ENCODE measurements at places on chromosomes 6 and 20.

DNA sequence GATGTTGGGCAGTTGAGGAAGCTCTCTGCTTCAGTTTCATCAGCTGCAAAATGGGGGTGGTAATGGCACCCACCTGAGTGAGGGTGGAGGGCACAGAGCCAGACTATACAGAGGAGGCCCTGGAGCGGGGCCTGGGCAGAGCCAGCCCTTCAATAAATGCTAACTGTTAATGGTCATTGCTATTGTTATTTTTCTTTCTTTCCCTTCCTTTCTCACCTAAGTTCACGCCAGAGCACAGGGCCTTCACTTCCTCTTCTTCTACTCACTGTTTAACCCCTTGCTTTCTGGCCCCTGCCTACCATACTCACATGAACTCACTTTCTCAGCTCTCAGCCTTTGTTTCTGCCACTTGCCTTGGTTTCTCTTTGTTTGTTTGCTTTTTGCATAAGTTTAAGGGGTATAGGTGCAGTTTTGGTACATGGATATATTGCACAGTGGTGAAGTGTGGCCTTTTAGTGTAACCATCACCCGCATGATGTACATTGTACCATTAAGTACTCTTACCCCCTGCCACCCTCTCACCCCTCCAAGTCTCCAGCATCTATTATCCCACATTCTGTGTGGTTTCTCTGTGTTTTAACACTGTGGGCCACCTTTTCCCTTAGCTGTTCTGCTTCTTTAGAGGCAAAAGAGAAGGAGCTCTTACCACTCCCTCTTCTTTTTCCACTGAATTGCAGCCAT lies 7.5 kb upstream of the RREB1 start:
- DNase-seq, result no peak

DNA sequence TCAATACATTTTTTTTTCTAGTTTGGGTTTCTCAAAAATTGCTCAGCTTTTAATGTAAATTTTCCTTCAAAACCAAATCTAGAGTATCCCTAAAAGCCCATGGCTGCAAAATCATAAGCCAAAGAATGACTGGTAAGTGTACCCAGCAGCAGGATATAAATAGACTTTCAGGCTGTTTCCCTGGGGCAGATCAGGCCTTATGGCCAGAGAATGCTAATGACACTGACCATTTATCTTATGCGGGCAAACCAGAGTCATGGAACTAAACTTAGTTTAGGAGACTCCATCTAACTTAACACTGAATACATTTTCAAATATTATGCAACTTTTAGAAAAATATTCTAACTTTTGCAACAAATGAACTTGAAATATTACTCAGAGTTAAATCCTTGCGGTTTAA lies 7.4 kb downstream of the OSER1 start:
- no peak for DNase-seq

GRCh38 chr6:6869094-6869493 lies 238.7 kb upstream of the RREB1 start:
- DNase-seq, result no peak

DNA sequence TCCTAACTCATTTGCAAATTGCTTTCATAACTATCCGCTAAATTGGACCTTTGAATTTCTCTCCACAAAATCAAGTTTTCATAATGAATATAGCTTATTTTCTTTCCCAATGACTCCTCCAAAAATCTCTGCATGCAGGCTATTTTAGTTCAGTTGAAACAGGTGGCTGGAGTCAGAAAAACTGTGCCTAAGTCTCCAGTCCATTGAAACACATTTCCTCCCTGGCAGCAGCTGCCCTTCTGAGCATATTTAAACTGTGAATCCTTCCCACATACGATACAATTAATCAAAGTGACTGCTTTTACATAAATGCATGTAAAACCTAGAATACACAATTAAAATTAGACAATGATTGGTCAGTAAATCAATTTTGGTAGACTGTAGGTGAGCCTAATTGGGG lies 344.6 kb upstream of the MARCKS start:
- no peak for DNase-seq

GRCh38 chr20:53141201-53142050 lies 169.3 kb downstream of the TSHZ2 start:
- no peak for DNase-seq

DNA sequence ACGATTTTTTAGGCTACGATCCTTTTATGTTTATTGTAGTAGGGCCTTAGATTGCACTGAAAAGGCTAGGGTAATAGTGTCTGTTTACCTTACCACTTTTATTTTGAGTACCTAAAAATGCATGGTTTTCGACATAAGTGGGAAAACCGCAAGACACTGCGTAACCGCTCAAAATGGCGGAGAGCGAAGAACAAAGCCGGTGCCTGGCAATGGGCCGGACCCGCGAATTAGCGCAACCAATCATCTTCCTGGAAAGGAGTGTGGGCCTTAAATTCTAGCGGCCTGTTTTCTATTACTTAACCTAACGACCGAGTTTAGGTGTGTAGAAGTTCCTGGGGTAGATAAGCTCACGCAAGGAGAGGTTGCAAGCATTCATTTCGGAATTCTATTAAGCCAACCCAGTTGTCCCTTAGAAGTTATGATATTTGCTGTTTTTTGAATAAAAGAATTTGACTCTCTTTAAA lies 118.0 kb downstream of the HFE start:
- DNase-seq, result peak; percentile 74

DNA sequence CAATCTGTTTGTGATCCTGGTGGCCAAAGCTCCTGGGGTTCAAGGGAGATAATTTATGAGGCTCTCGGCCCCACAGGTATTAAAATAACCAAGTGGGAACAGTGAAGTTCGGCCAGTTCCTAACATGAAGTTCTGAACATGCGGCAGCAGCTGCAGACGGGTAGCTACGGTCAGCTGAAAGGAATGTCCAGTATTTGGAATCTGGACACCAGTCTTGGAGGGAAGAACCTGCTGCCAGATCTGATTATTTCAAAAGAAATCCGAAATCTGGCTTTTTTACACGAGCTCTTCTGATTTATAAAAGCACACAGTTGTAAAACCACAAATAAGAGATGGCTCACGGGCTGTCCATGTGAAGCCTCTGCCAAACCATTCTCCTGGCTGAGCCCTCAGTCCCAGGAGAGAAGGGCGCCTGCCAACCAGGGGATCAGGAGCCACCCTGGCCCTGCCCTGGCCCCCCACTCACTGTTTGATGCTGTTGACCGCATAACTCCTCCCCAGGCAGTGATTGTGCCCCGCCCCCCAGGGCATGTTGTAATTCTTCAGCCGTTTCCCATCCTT lies 28.2 kb upstream of the KCNB1 start:
- DNase-seq, result no peak

GRCh38 chr6:13261464-13261994 lies 66.8 kb downstream of the TBC1D7 start:
- no peak for DNase-seq

- DNase-seq, result no peak
Observed at GRCh38 chr20:49508435-49509199, 26.1 kb upstream of the KCNB1 start.

- DNase-seq, result no peak
Observed at GRCh38 chr20:16265334-16265733, 307.9 kb downstream of the KIF16B start.

DNA sequence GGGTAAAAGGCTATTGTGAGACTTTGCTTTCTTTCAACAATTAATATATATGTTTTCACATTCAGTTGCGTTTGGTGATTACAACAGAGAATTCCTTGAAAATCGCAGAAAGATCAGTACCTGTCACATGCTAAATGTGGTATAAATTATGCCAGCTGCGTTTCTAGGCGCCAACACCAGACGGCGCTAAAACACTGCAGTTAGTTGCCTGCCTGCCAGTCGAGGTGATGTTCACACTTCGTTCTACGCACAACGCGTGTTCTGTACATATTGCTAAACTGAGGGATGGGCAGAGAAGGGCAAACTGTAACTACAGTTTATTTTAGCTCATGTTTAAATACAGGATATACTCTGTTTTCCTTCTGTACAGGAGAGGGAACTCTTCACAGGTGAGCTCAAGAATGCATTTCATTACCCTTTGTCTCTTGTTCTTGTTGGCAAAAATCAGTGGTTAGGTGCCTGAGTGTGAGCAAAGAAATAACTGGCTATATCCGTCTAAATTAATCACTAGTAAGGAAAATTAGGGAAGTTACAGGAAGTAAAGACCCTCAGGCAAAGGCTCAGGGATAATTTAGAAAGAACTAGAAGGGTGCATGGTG lies 100.1 kb upstream of the RGS17 start:
- peak; percentile 21 for DNase-seq

DNA sequence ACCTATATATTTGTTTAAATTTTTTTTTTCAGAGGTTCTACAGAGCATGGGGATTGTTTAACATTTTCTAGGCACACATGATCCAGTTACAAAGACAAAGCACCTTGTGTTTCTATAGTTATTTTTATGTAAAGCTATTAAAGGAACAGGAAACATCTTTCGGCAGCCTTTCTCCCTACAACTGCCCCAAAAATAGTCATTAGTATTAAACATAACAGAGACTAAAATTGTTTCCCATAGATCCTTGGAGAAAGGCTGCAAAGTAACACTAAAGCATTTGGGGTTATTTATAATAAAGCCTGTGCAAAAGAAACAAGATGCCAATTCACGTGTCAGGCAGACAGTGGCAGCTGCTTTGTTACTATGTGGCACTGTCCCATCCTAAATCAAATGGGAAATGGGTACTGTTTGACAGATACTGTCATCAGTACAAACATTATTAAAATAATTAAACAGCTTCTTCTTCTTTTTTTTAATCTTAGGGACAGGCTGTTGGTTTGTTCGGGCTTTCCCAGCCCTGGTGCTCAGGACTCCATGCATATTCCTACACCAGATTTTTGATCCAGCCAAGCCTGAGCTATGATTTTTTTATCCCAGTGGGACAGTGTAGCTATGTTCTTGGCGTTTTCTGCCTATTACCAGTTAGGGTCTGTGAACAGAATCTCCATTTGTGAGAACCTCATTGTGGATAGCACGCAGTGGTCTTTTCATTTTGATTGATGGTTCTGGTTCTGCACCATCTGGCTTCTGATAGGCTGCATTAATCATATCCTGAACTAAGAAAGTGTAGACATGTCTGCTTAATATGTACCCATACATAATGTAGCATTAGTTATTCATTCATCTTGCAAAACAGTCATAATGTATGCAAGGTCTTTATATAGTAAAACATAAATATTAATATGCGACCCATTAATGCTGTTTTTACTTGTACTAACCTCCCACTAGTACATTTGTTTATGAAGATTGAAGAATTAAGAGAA lies 460.4 kb upstream of the SOX4 start:
- DNase-seq, result no peak

GRCh38 chr6:13030396-13030795 lies 297.9 kb downstream of the TBC1D7 start:
- DNase-seq, result no peak

- no peak for DNase-seq
Observed at GRCh38 chr20:4602297-4602631, 119.4 kb upstream of the PRND start.

DNA sequence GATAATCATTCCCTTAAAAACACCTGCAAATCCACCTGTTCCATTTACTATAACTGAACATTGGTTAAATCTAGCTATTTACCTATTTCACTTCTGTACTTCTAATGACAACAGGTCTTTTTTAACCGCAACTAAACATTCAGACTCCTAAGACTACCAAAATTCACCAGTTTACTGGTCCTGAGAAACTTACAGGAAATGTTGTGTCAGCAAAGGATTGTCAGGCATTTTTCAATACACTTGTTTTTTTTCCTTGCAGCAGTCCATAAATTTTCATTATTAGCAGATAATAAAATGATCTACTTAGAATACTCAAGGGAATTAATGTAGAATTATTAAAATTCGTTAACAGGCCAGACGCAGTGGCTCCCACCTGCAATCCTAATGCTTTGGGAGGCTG lies 5.3 kb downstream of the ZUP1 start:
- DNase-seq, result no peak

GRCh38 chr20:18678549-18679419 lies 90.9 kb downstream of the DTD1 start:
- no peak for DNase-seq

- no peak for DNase-seq
Observed at GRCh38 chr6:54357141-54357540, 48.9 kb downstream of the TINAG start.

DNA sequence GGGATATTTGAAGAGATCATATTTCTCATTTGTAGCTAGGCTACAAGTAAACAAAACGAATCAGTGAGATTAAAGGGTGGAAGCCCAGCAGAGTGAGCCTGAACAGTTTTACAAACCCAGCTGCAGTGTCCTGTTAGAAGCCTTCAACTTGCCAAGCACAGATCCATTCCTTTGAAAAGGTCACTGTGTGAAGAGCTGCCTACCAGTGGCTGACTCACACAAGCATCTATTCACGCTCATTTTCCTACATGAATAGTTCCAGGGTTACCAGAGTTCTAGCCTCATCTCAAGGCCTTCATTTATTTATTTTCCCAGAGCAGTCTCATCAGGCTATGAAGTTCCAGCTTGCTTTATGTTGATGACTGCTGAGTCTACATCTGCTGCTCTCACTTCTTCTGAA lies 25.7 kb upstream of the MLIP start:
- DNase-seq, result no peak

DNA sequence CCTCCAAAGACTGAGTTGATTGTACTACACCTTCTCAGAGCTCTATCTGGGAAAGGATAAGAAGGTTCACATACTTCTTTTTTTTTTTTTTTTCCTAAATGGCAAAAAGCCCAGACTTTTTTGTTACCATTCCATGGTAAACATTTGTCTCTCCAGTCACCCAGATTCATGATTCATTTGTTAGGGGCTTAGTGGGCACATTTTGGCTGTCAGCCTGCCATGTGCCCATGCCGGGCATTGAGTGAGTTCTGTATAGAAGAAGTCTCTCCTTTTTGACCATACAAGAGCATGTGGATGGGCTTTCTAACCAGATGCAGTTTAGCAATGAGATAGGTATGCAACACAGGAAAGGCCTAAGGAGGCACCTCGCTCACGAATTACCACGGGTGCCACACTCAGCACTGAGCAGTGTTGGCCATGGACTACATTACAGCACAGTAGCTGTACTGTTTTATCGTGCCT lies 447.5 kb upstream of the HSF2 start:
- DNase-seq, result no peak

DNA sequence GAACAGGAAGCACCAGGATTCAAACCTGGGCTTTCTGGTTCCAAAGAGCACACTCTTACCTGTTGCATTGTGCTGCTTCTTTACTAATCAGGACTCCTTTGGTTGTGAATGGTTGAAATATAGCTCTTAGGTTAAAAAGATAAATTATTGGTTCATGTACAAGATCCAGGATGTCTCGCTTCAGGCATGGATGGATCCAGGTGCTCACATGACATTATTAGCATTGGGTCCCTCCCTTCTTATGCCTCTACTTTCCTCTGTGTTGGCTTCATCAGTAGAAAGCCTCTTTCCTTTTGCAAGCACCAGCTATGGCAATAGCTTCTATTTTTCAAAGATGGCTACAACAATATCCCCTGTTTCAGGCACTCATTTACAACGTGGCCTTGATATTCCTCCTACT lies 217.7 kb upstream of the SULF2 start:
- DNase-seq, result no peak

All from stimulated activated CD8-positive, alpha-beta memory T cell treated with anti-CD3 and anti-CD28 coated beads, Interleukin-2, amount 100 ng/mL, for 48 hours (primary cell).